ENCODE measurements at places on chromosomes 7 and 10.

- peak; percentile 54 for DNase-seq
These were observed 15.1 kb upstream of the ZNF273 start for GRCh38 chr7:64887756-64888508.

DNA sequence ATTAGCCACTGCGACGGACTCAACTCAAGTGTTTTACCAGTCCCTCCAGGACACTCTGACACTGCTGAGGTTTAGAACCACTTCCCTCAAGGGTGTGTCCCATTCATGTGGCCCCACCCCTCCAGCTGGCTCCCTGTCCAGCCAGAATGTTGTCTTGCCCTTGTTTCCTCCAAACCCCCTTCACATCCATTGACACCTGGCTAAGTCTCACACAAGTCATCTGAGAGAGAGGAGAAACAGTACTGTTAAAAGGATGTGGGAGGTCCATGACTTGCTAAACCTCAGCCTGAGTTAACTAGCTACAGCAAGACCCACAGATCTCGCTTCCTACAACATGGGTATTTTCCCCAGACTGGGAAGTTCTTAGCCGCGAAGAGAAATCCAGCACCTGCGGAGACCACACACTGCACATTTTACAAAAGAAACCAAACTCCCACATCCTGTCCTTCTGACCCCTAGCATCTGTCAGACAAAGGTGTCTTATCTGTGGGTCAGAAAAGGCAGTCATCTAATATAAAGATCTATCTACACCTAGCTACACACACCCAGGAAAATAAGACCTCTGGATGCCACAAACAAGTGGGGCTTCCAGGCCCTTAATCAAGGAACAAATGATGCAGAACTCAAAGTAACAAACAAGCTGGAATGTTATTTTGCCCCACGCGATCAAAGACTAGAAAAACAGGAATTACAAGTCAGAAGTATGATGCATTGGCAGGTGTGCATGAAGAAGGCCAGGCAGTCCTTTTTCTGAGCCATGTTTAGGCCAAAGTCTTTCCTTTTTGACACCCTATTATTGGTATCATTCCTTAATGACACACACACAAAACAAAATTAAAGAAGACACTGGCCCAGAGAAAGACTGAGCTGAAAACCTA is 13.9 kb downstream of the OSBPL3 start:
- DNase-seq, result peak; percentile 43

DNA sequence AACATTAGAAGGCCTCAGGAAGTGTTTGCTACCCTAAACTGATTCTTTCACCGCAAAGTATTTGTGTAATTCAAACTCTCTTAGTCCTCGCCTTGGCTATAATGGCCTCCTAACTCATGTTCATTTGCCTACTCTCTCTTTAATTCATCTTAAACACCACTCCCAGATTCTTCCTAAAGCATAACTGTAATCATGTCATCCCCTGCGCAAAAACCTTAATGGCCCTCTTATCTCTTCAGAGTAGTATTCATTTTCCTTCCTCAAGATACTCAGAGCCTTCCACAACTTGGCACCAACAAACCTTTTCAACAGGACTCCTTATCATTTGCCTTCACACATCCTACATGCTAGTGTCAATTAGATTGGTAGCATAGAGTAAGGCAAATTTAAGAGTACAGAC is 42.9 kb downstream of the CSTF2T start:
- no peak for DNase-seq

DNA sequence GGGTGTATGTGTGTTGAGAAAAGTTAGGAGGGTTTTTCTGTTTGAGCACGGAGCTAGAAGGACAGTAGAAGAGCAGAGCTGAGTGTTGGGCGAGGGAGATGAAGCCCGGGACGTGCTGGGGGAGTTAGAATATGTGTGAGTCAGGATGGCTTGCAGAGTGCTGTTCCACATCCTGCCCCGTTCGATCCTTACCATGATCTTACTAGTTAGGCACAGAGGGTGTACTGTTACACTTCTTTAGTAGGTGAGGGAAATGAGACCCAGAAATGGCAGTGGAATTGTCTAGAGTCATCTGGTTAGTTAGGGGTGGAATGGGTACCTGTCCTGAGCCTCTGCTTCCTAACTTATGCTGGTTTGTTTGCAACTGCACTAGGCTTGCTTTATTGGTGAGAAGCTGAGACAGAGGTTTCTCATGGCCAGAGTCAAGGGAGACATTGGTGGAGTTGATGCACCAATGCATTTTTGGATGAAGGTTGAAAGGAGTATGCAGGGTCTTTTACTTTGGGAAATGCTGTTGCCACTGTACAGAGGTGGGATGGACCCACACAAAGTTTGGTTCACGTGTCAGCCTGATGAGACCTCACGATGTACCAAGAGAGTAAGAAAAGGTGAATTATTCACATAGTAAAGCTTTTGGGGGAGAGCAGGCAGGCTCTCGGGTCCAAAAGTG is 42.4 kb downstream of the CCNY start:
- DNase-seq, result no peak

DNA sequence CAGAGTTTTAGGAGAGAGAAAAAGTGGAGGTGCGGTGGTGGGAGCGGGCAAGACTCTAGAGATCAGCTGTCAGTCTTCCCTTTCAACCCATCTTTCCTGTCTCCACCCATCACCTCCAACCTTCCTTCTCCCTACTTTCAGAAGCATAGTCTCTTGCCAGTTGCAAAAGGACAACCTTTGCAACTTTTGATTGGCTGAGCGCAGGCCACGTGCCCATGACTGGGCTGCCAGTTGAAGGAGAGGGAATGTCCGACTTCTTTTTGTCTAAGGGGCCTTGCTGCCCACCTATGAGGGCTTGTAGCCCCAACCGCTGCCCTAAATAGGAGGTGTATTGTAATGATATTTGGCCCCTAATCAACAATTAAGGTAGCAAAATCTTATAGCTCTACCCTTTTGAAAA is 12.6 kb downstream of the CYP26A1 start:
- DNase-seq, result no peak

GRCh38 chr7:154493594-154493993 is 441.4 kb downstream of the DPP6 start:
- DNase-seq, result no peak

DNA sequence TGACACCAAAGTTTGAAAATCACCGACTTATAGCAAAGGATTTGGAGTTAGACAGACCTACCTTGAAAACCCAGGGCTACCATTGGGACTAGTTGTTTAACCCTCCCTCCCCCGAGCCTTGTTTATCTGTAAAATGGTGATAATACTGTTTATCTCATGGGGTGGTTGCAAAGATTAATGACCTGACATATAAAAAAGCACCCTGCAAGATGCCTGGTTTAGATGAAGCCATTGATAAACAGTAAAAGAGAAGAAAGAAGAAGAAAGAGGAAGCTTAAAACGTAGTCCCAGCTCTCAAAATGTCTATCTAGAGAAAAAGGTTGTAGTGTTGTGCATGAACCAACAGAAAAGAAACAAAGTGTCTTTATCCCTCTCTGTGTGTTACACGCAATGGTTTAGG is 145.7 kb downstream of the FGFR2 start:
- no peak for DNase-seq

GRCh38 chr7:94882891-94883290 is 24.5 kb upstream of the PPP1R9A start:
- no peak for DNase-seq

- no peak for DNase-seq
These were observed 171.1 kb downstream of the ITGB1 start for GRCh38 chr10:32786968-32787367.

- DNase-seq, result no peak
These were observed 48.1 kb downstream of the CTTNBP2 start for GRCh38 chr7:117825132-117825531.

- DNase-seq, result peak; percentile 51
These were observed 95.4 kb downstream of the FAM53B start for GRCh38 chr10:124648738-124649137.

Data from CD4-positive, alpha-beta T cell treated with Interleukin-4 for 1 hour (primary cell).